ENCODE measurements at places on chromosomes 1 and 21. TPM values are rescaled to one million over a fixed set of nuclear protein-coding genes. Genes with fewer than 3 reads are reported as not detected.

DNA sequence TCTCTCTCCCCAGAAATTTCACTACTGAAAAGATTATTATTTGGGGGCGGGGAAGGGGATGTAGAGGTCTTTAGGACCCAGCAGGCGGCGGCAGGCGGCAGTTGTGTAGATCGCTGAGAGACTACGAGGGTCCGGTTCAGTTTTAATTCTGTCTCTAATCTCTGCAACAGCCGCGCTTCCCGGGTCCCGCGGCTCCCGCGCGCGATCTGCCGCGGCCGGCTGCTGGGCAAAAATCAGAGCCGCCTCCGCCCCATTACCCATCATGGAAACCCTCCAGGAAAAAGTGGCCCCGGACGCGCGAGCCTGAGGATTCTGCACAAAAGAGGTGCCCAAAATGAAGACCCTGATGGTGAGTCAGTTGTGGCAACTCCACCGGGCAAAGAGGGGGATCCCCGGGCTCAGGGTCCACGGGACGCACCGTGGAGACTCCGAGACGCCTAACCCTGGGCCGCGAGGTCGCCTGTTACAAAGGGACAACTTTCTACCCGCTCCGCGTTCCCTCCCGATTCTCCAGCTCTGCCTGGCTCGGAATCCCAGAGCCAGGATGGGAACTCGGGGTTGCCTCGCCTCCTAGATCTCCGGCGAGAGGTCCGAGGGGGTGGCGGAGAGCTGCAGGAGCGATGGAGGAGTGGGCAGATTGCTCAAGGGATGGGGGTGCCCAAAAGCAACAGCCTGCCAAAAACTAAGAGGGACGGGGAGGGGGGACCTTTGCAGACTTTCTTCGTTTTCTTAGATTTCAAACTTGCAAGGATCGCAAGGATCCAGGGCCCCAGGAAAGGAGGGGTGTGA, at the start of gene ST6GALNAC5:
ST6GALNAC5 (plus strand) TSS at position 139 of the 789 bp plus-strand sequence.
- no peak for DNase-seq

The TEKT2 gene
- total RNA-seq = not detected

The OR10J1 gene
- total RNA-seq = not detected

- no peak for DNase-seq
These were observed 30.6 kb downstream of the MPZL1 start for GRCh38 chr1:167752219-167752985.

The S100A1 gene
- total RNA-seq = 0.69 TPM

DNA sequence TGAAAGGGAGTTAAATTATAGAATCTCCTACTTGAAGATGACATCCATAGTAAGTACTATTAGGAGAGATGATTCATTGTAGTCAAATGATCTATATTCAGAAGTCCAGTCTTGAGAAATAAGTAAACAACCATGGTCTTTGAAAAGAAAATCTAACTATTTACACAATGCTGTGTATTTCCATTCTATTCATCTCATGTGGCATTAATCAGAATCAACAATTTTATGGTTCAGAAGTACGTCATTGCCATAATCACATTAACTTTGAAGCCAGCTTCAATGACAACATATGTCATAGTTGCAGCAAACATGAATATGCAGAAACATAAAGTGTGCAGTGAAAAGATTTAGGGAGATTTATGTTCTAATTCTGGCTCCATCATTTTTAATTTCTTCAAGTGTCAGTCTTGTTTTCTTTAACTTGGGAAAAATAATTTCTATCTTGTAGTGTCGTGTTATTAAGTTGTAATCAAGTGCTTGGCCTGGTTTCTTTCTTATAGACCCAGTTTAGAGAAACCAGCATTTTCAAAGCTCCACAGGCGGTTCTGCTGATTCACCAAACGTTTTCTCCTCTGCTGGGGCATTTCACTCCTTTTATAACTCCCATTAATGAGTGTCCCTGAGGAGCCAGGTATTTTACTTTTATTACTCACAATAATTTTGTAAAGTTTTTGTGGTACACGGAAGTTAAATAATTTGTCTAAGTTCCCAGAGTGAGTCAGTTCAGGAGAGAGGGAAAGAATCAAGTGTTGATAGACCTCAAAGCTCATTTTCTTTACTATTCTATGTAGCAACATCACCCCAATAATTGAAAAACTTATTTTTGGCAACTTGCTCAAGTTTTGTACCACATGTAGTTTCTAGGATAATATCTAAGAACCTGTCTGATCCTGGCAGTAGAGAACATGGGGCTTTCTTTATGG, 35.9 kb upstream of the PTGS2 start:
- no peak for DNase-seq

GRCh38 chr1:245409341-245410195, 254.8 kb downstream of the KIF26B start:
- DNase-seq = no peak

DNA sequence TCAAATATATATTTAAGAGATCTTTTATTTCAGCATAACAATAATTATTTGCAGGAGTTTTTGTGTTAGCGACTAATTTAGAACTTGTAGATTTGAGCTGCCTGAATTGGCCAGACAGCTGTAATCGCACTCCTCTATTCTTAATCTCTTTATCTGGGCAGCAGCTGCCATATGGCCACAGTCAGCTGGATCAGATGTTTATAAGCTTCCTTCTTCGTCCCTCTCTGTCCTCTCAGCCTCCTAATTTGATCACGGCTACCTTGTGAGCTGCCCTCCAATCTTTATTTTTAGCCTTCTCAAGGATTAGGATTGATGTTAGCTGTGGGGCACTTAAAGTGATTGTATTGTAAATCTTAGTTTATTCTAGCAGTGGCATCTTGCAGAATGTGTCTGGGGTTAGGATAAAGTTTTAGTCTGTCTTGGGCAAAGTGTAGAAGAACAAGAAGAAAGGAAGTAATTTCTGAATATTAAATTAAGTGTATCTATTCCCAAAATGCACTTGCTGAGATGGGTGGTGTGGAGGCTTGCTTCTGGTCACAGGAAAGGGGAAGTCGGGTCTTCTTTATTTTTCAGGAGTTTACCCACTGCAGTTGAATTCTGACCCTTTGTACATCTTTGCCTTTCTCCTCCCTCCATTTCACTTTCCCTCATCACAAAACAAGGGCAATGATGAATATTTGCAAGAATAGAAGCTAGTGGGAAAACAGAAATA, 1.1 kb downstream of the ZBTB18 start:
- no peak for DNase-seq

DNA sequence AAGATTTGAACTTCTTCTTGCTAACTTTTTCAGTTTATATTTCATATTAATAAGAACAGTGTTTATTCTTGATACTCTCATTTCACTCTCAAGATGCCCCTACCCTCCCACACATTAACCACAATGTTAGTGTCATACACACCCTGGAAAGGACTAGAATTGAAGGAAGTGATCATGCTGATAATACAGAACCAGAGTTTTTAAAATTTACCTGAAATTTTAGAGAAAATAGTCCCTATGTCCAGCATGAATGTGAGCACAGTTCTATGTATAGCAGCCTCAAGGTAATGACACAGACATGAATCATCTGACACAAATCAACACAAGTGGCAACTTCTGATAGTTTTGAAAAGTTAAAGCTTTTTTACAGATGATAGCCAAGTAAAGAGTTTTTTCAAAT, 26.0 kb downstream of the RGS1 start:
- DNase-seq = no peak

- no peak for DNase-seq
These were observed 1.1 kb upstream of the CACYBP start for GRCh38 chr1:174998569-174999215.

- no peak for DNase-seq
These were observed 2.7 kb downstream of the CAPN2 start for GRCh38 chr1:223714849-223715603.

- DNase-seq = no peak
These were observed 939 bp upstream of the CCN1 start for GRCh38 chr1:85579622-85580021.

GRCh38 chr1:96259399-96259798, 462.2 kb upstream of the PTBP2 start:
- DNase-seq = no peak

- no peak for DNase-seq
These were observed 544 bp downstream of the ILDR2 start for GRCh38 chr1:166974647-166975345.

DNA sequence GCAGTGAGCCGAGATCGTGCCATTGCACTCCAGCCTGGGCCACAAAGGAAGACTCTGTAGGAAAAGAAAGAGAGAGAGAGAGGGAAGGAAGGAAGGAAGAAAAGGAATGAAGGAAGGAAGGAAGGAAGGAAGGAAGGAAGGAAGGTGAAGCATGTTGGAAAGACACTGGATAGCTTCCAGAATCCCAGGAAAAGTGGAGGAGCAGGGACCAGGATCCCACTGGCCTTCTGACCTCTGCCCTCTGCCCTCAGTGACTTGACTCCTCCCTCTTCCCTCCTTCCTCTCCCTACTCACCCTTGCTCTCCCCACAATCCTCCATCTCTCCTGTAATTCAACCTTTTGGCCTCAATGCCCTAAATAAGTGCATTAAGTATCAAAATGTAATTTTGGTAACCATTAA, 4.1 kb upstream of the UTS2 start:
- DNase-seq = no peak

DNA sequence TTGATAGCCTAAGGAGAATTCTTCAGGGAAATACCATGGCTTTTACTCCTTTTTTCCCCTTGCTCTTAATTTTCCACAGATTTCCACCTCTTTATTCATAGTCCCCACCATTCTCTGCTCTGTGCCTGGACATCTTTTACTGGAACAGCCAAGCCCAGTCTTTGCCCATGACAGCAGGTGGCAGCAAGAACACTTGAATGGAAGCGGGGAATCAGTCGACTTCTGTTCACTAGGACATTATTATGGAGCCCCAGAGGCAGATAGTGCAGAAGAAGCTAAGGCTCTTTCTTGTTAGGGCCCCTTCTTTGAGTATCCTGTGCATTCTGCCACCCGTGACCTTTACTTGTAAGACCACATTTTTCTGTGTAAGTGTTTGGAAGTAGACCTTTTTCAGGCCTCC, 6.3 kb downstream of the OR14I1 start:
- no peak for DNase-seq

GRCh38 chr1:212987702-212988322, 27.9 kb downstream of the ANGEL2 start:
- no peak for DNase-seq

DNA sequence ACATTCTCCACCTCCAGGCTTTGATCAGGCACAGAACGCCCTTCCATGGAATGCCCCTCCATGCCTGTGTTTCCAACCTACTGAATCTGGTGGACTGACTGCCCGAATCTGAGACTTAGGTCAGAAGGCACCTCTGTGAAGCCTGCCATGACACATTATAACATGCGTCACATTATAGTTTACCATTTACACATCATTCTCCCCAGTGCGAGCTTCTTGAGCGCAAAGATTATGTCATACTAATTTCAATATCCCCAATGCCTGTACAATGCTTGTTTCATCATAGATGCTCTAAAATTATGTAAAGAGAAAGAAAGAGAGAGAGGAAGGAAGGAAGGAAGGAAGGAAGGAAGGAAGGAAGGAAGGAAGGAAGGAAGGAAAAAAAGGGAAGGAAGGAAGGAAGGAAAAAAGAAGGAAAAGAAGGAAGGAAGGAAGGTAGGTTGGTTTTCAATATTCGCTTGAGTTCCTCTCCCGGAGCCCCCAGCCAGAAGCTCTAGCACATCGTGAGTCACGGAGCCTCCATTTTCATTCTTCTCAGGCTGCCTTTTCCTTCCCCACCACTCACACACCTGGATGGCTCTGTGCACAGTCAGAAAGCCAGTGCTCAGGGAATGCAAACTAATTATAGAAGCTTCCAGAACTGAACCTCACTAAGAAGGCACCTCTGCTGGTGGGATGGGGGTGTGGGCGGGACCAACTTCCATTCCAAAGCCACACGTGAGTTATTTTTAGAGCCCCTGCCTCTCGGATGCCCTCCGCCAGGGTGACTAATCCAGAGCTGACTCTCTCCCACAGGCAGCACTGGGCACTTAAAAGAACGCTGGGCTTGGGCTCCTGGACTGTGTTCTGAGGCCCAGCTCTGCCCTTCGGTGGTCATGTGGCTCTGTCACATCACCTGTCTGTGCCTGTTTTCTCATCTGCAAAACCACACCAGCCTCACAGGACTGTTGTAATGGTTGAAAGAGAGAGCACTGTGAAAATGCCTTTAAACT, 27.4 kb downstream of the LAMB3 start:
- no peak for DNase-seq

The FAM72B gene
- 0.98 TPM for total RNA-seq

GRCh38 chr1:85049735-85050166, 1.5 kb upstream of the MCOLN3 start:
- no peak for DNase-seq

The MAP3K21 gene
- total RNA-seq = 1.5 TPM

GRCh38 chr1:157287462-157287861, 149.3 kb upstream of the ETV3 start:
- DNase-seq = no peak

The ASPM gene
- 0.46 TPM for total RNA-seq

The ARHGAP30 gene
- 158 TPM for total RNA-seq

DNA sequence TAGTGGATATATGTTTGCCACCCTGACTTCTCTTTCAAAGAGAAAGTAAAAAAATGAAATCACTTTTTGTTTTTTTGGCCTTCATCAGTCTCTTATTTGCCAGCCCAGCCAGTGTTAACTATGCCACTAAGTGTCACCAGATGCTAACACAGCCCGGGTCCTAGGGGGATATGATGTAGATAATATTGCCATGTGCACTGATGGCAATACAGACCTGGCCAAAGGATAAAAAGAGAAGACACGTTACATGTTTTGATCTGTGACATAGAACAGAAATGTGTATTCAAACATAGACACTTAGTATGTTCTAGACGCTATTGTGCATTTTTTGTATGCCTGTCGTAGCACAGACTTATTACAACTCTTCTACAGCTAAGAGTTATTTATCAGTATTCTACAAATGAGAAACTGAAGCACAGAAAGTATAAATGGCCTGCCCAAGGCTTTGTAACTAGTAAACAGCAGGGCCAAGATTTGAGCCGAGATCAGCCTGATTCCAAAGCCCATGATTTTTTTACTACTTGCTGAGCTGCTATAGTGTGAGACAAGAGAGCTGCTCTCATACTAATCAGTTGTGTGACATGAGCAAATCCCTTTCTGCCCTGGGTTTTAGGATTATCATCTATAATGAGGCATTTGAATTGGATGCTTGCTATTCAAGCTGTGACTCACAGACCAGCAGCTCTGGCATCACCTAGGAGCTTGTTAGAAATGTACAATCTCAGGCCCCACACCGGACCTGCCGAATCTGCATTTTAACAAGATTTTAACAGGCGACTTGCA, 6.3 kb downstream of the LRRC53 start:
- DNase-seq = no peak

The NEK2 gene
- 0.59 TPM for total RNA-seq

DNA sequence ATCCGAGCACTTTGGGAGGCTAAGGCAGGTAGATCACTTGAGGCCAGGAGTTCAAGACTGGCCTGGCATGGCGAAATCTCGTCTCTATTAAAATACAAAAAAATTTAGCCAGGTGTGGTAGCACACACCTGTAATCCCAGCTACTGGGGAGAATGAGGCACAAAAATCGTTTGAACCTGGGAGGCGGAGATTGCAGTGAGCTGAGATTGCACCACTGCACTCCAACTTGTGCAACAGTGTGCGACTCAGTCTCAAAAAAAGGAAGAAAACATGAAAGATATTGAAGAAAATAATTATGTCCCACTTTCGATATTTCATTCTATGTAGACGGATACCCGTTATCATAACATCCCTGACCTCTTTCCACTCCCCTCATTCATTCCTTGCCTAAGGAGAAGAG, 19.2 kb downstream of the TUT4 start:
- DNase-seq = no peak

The PTPN7 gene
- total RNA-seq = 29.4 TPM

Data from activated B cell treated with CpG ODN at 0.5 μM for 24 hours (primary cell).